ENCODE measurements at places on chromosomes 7 and 10. TPM values are rescaled to one million over a fixed set of nuclear protein-coding genes. Genes with fewer than 3 reads are reported as not detected.

Gene CUZD1
- 1.7 TPM for total RNA-seq

Gene JAKMIP3
- total RNA-seq = 0.34 TPM

Gene PRSS2
- not detected for total RNA-seq

Gene TMEM176A
- total RNA-seq = not detected

Gene ABCB1
- total RNA-seq = 4.5 TPM
